Fibroblast of the conjunctiva (primary cell): ENCODE measurements at places on chromosomes 4 and X.

GRCh38 chr4:97645071-97645821 lies 498.0 kb downstream of the STPG2 start:
- no peak for DNase-seq

GRCh38 chr4:82372517-82373485 lies 990 bp downstream of the HNRNPD start:
- peak; percentile 30 for DNase-seq

GRCh38 chrX:136147315-136147901 lies at the start of gene FHL1:
Gene FHL1, plus strand, starts transcription at chrX:136147533.
- DNase-seq = no peak

- no peak for DNase-seq
These were observed 86.2 kb upstream of the TSPAN5 start for GRCh38 chr4:98744372-98745150.

- no peak for DNase-seq
These were observed 234.1 kb upstream of the PGRMC2 start for GRCh38 chr4:128521648-128522111.

GRCh38 chrX:139708067-139708466 lies at the start of gene MCF2:
Gene MCF2, minus strand, starts transcription at chrX:139708167. Its CDS starts 56,423 bp downstream, at chrX:139651744.
- DNase-seq = no peak

- no peak for DNase-seq
These were observed 524 bp upstream of the EXOSC9 start for GRCh38 chr4:121800638-121800960.

DNA sequence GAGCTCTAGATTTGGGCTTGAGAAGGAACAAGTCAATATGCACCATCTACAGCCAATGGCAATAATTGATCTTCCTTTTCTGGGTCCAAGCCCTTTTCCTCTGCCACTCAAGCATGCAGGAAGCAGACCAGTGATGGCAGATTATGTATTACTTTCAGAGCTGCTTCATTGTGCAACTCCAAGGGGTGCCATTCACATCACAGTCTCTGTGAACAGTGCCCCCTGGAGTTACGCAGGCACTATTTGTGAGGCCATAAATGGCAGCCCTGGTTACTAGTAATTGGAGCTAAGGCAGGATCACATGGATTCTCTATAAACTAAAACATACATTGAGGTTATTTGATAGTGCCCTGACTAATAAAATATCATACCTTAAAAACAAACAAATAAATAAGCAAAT lies 313.4 kb upstream of the SLC7A11 start:
- DNase-seq = peak; percentile 1

DNA sequence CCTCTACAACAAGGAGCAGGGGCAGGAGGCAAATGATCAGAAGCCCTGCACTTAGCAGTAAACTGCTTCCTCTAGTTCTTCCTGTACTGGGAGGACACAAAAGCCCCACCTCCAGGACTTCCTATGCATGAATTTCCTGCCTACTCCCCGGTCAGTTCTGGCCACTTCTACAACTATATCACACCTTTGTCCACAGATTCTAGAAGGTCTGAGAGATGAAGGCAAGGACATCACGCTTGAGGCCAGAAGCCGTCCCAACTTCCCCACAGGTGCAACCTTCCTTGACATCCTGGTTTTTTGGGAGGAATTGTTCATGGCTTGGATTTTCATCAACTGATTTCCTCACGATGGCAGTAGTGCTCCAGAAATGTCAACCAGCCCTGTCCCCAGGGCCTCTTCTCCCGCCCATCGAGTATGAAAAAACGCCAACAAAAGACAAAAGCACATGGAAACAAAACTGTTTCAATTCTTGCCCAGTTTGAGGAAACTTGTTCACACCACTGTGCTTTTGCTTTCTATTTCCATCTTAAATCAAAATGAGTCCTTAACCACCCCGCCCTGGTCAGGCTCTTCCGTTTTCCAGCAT lies 206.5 kb upstream of the STK26 start:
- DNase-seq = peak; percentile 69

GRCh38 chrX:110965409-110966090 lies 130.4 kb upstream of the PAK3 start:
- DNase-seq = no peak

- DNase-seq = peak; percentile 21
These were observed 8.2 kb downstream of the KLHL4 start for GRCh38 chrX:87525771-87526229.

DNA sequence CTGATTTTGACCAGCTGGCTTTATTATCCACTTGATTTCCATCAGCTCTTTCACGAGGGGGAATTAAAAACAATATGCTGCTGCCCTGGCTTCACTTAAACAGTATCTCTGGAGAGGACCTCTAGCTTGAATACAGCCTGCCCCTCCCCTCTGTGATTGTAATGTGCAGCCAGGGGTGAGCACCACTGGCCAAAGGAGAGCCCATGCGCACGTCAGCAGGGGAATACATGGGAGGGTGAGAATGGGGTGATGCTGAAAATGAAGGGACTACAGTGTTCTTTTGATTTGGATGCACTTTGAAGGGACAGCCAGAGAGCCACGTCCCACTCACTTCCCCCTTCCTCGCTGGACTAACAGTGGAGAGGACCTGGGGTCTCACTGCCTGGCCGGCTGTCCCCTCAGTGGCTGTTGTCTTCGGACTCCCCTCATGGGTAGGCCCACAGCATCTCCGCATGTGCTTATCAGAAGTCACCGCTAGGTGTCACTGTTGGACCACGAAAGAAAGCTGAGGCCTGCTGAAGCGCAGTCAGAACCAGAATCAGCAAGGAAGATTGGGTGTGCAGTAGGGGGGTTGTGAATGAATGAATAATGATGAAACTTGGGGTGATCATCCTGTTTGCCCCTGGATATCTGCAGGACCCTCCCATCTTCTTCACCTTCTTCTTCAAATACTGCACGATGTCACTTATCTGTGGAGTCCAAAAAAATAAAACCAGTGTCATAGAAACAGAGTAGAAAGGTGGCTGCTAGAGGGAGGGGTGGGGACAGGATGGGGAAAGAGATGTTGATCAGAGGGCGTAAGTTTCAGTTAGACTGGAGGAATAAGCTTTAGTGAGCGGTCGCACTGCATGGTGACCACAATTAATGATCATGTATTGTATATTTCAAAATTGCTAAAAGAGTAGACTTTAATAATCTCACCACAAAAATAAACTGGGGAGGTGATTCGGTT lies 32.8 kb downstream of the CLCN4 start:
- DNase-seq = peak; percentile 43

DNA sequence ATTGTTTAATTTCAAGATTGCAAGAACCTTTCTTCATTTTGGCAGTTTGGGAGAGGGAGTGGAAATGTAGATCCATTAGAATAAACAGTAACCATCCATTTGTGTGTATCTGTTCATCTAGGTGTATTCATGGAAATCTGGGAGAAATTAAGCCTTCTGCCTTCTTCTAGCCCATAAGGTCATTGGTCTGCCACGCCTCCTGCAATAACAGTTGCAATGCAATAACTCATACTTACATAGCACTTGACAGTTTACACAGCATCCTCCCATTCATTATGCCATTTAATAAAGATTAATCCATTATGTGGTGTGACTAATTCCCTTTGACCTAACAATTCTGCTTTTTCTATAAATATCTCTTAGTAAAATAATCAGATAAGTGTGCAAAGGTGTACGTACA lies 42.6 kb downstream of the SHROOM4 start:
- DNase-seq = no peak

DNA sequence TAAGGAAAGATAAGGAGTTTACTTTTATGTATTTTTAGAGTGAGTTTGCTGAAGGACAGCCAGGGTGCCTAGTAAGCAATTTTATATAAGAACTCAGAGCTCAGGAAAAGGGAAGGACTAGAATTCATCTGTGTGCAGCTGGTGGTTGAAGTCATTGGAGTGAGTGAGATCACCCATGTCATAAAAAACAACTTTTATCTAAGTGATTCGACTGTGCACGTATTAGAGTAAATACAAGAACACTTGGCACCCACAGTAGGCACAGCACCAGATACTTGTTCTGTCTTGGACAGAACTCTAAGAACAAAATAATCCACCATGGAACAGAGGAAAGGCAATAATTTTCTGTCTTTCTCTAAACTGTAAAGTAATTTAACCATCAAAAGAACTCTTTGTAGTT lies 31.6 kb downstream of the SYNPO2 start:
- no peak for DNase-seq

DNA sequence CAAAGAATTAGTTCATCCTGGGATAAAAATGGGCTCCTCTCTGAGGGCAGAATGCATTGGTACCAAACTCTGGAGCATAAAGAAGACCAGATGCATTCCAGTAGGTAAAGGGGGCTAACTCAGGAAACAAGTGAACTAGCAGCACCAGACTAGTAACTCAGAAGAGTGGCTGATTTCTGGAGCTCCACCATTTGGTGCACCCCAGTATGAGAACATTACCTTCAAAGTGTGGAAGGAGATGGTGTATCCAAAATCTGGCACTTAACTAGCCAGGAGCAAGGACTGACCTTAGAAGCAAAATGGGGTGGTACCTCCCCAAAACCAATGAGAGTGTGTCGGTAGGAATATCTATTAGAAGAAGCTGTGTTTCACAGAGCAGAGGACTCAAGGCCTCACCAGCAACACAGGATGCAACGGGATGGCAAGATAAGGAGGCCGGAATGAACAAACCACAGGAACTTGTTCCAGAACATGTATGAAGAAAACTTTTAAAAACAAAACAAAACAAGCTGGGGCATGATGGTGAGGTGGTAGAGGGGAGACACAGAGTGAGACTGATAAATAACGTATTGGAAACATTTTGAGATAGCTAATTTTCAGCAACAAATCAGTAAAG lies 142.3 kb downstream of the INPP4B start:
- DNase-seq = no peak

GRCh38 chr4:152062936-152063620 lies 302.3 kb upstream of the GATB start:
- DNase-seq = no peak

DNA sequence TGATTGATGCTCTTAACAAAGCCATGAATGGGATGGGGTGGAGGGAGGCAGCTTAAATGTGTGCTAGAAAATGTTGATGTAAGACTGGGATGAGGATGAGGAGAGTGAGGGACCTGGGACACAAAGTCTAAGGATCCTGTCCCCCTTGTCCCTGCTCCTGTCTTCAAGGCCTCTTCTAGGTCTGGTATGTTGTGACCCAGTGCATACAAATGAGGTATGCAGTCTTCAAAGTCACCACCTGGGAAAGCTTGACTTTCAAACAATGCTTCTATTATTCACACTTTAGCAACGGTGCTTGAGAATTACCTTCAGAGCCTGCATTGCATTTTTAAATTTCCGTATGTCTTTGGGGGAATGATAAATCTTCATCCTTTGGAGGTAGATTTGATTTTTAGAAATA lies 88.4 kb upstream of the SLC34A2 start:
- DNase-seq = no peak

GRCh38 chr4:153345012-153345981 lies 809 bp downstream of the MND1 start:
- DNase-seq = peak; percentile 44

DNA sequence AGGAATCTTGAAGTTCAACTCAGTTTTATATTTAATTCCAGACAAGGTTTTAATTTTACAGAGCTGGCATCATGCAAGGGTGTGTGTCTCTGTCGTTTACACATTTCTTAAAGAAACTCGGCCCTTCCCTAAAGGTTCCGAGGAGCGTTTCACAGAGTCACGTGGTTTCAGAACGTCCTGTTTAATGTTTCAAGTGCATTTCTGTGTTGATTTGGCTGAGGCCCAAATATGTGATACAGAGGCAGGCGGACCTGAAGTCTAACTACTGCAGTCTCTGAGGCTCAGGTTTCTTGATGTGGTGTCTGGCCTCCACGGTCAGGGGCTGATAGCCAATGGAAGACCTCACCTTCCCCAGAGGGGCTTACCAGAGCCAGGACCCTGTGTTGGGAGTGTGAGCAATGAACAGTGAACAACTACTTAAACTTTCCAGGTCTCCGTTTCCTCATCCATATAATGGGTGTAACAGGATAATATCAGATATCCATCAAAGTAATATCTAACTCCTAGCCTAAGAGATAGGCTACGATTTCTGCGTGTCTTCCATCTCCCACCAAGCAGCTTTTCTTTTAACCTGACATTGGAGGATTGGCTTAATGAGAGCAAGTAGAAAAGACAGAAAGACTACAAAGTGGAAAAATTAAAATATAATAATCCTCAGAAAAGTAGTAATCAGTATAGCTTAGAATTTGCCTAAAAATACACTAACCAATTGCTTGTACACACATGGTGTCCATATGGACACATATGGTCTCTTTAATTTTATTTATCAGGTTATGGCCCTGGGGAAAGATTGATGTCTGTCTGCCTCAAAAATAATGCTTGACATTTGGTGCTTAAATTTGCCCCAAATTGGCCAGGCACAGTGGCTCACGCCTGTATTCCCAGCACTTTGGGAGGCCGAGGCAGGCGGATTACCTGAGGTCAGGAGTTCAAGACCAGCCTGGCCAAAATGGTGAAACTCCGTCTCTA lies 50.0 kb upstream of the TRIM2 start:
- DNase-seq = no peak

DNA sequence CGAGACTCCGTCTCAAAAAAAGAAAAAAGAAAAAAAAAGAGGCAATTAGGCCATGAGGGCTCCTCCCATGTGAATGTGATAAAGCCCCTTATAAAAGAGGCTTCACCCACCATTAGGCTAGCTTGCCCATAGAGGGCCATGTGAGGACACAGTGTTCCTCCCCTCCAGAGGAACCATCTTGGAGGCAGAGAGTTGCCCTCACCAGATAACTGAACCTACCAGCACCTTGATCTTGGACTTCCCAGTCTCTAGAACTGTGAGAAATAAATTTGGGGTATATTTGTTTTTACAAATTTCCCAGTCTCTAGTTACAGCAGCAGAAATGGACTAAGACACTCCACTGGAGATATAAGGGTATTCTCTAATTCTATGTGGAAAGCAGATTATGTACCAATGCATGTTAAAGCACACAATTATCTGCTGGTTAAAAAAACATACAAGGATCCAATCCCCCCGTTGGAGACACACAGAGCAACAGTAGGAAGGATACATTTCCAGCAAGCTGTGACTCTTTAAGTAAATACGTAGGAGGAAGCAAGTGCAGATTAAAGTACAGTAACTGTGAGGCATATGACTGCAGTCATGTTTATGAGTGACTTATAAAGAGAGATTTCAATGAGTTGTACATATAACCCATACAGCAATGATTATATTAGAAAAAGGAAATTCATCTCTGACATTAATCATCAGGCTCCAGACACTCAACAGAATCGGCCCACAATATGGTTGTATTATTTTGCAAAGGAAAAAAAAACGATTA lies 21.4 kb downstream of the SH3RF1 start:
- DNase-seq = no peak

GRCh38 chrX:109830157-109830703 lies 97.2 kb upstream of the ACSL4 start:
- DNase-seq = no peak

DNA sequence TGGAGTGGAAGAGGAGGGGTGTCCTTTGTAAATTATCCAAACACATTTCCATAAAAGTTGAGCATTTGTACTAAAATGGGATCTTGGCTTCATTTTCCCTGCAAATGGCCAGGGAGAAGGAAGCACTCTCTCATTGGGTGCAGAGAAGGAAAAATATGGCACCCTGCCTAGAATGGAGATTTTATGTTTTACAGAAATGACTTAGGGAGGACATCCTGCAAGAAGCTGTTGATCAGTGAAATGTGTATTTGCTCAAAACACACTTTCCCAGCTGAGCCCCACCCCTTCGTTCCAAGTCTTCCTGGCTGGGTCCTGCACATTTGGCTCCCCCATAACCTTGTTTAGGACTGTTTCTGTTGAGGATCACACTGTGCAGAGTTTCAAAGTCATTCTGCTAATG lies 213.5 kb upstream of the TAPT1 start:
- DNase-seq = no peak

GRCh38 chr4:167274351-167274750 lies 40.1 kb upstream of the SPOCK3 start:
- DNase-seq = no peak

GRCh38 chr4:135434936-135435335 lies 1233.3 kb upstream of the PABPC4L start:
- DNase-seq = no peak
